ENCODE measurements at places on chromosomes 7 and 10.

DNA sequence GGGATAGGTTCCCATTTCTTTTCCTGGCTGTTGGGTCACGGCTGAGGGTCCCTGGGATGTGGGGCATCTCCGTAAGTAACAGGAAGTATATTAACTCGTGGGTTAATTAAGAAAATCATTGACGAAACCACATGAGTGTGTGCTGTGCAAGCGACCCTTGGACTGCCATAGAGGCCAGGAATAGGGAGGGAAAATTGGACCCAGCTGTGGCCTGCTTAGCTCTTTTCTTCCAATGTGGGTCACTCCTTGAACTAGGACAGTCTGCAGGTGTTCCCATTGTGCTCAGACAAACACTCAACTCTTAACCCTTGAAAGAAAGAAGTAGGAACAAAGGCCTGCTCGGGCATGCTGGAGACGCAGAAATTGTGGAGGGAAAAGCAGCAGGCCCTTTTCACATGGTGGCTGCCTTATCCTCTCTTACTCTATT lies 25.6 kb upstream of the PLEKHA1 start:
- peak; percentile 65 for DNase-seq

DNA sequence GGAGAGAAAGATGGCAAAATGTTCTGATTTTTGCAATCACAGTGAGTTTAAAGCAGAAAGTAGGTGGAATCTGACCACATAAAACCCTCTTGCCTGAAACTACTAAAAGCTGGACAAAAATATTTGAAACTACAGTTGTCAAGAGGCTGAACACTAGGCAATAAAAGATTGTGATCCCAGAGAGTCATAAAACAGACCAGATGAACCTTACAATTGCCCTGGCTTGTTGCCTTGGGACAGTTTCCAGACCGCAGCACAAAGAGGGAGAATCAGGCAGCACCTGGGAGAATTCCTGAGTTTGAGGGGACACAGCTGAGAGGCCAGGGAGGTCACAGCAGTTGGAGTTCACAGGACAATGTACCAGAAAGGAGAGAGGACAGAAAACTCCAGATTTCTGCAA lies 107.3 kb upstream of the NANOS1 start:
- DNase-seq = no peak

- no peak for DNase-seq
These were observed 10.0 kb downstream of the KLF6 start for GRCh38 chr10:3774814-3775695.

- no peak for DNase-seq
These were observed 132.7 kb downstream of the CNTNAP2 start for GRCh38 chr7:146249272-146249671.

DNA sequence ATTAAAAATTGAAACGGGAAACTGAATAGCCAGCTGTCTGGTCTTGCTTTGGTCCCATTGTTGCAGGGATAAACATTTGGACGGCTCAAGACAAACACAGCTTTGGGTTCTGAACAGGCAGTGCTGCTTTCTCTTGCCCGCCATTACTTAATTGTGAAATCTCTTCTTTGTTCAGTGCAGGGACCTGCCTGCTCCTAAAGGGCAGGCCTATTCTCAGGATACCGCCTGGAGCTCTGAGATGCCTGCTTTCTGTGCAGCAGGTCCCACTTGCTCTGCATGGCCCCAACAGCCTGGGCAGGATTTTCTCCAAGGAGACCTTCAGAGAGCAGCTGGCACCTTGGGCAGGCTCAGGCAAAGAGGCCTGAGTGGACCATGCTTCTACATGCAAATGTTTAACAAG lies 237.6 kb downstream of the KCNMA1 start:
- DNase-seq = no peak

DNA sequence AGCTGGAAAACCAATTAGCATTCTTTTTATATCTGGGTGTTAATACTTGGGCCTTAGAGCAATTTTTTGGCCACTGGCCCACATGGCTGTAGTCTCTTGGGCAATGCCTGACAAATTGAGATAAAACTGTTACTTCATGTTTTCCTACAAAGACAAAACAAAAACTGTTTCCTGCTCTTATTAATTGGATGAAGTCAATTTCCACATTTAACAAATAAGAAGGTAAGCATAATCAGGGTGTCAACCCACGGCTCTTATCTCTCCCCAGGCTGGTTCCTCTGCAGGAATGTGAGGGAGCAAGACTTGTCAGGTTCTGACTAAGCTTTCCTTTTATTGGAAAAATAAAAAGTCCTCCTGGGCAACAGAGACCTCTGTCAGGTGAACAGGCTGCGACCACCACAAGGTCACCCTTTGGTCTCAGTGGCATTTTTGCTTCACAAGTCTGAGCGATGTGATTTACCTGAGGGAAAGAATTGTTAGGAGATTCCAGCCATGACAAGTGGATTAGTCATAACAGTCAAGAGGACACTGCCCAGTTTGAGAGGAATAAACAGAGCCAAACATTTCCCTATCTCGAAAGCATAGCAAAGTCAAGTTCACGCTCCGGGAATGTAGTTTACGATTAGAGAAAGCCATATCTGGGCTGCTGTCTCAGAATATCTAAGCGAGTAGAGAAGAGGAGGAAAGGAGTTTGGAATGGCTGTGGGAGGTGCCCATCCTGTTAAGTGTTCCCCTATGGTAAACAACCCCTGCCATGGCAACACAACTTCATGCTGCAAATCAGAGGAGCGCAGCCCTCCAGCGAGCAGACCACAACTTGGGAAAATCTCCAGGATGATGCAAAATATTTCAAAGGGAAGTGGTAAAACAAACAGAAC lies 144.4 kb downstream of the TES start:
- DNase-seq = no peak

GRCh38 chr7:122556219-122556618 lies 142.7 kb downstream of the RNF133 start:
- no peak for DNase-seq

DNA sequence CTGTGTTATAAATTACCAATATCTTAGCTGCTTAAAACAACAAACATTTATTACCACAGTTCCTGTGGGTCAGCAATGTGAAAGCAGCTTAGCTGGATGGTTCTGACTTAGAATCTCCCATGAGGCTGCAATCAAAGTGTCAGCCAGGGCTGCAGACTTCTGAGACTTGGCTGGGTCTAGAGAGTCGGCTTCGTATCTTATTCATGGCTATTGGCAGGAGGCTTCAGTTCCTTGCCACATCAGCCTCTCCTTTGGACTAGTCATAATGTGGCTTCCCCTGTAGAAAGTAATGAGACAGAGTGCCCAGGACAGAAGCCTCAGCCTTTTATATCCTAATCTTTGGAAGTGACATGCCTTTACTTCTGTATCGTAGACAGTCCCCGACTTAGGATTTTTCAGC lies 27.3 kb downstream of the RALA start:
- DNase-seq = no peak

GRCh38 chr7:101903515-101903868 lies 86.1 kb downstream of the CUX1 start:
- DNase-seq = no peak

DNA sequence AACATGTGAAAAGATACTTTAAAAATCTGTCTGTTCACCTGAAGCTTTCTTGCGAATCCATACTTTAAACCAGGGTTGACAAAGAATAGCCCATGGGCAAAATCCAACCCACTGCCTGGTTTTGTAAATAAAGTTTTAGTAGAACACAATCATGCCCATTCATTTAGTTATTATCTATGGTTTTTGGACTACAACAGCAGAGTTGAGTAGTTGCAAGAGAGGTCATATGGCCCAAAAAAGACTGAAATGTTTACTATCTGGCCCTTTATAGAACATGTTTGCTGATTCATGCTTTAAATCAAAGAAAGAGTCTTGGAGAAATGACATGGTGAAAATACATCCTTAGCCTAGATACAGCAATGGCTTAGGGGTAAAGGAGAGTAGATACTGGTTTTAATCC lies 356.2 kb downstream of the RNLS start:
- DNase-seq = no peak

GRCh38 chr7:150357270-150357669 lies 11.4 kb upstream of the REPIN1 start:
- DNase-seq = no peak

DNA sequence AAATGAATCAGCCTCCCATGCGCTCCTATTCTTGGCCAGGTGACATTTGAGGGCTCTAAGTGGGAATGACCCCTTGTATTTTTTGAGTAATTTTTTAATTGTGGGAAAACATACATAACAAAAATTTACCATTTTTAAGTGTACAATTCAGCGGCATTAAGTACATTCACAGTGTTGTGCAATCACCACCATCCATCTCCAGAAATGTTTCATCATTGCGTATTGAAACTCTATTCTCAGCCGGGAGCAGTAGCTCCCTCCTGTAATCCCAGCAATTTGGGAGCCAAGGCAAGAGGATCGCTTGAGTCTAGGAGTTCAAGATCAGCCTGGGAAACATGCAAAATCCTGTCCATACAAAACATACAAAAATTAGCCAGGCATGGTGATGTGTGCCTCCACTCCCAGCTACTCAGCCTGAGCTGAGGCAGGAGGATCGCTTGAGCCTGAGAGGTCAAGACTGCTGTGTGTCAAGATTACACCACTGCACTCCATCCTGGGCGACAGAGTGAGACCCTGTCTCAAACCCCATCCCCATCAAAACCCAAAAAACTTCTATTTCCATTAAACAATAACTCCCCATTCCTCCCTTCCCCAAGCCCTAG lies 2.5 kb downstream of the ANTXRL start:
- no peak for DNase-seq

DNA sequence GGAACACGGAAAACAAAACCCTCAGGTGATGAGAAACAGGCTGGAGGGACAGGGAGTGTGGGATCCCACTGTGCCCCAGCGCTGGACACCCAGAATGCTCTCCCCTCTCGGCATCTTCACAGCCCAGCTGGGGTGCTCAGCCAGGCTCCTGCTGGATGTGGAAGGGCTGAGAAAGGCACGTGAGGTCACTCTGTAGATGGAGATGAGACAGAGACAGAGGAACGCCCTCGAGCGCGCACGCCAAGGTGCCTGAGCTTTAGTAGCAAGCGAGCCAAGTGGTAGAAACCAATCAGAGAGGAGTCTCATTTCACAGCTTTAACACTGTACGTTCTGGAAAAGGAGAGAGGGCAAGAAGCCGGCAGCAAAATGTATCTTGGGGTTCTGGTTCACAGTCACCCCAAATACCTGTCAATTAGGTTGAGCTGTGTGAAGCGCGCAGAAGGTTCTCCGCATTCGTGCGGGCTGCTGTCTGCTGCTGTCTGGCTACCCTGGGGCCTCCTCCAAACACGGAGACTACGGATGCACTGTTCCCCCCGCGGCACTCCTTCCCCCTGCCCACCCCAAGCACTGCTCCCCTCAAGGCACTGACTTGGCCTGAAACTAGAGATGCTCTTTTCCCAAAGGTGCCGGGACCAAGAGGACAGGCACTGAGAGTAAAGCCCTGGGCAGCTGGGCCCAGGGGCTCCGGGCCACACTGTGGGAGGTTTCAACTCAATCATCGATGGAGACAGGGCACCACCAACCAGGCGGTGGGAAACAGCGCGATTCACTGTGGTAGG lies 91.4 kb downstream of the ZRANB1 start:
- DNase-seq = no peak

DNA sequence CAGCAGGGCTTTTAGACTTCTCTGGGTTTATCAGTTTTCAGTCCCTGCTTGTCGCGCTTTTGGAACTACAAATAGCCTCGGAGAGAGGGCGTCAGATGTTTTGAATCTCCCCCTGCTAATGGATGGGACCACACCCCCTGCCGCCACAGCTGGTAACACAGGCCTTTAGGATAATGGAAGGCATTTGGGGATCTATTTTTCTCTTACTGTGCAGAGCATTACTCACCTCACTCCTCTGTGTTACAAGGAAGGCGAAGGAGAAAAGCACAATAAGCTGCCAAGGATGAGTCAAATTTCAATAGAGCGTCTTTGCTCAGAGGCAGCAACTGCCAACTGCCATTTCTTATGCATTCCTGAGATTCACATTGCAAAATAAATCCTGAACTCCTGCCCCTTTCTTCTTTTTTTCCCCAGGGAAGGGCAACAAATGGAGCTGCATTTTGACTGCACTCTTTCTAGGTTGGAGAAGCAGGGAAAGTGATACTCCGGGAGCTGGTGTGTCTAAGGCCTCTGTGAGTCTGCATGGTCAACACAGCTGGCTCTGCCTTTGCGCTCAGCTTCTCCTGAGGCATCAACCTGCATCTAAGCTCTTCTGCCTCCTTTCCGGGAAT lies 31.5 kb upstream of the SMNDC1 start:
- peak; percentile 58 for DNase-seq

DNA sequence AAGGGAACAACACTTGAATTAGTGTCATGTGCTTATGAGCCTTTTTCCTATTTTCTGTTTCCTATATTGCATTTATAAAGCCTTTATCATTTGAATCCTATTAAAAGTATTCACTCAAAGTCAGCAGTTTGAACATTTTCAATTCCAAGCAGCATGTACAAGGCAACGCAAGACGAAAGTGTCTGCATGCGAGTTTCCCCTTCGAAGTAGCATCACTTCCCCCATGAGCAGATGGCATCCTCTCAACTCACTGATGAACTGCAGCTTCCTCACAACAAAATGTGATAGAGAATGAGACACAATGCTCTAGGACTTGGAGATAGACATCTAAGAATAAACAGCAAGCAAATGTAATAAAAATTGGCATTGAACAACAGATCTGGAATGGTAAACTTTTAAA lies 270.7 kb downstream of the PRPF18 start:
- DNase-seq = no peak

DNA sequence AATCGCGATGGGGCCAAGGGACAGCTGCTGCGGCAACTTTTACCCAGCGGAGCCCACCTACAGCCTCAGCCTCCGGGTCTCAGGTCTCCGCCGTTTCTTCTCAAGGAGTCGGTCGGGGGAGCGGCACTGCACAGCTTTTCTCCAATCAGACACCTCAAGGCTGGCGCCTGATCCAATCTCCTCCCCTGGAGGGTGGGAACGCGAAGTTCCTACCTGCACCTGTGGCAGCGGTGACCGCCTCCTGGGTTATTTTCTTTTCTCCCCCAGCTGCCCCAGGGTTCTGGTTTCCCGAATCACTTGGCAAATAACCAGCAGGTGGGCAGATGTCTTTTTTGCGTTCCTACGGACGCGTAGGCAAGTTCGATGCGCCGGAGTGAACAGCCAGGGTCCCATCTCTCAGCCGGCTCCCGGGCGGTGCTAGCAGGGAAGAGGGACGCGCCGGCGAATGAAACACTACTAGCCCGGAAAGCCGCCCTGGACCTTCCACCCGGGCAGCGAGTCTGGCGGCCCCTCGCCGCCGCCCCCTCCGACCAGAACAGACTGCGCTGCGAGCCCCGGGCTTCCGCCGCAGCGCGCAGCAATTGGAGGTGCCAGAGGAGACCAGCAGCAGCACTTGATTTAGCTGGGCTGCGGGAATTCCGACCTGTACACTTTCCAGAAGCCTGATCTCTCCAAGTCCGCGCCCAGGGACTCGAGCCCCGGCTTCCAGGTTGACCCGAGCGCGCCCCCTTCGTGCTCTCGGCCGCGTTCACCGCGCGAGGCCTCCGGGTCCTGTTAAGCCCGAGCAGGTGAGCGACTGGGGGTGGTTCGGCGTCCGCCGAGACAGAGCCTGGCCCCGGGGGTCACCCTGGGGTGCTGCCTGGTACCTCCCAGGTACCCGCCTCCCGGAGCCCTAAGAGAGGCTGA lies at the start of gene PRR15:
TSS of gene PRR15 (plus strand) at position 246 of the 906 bp plus-strand sequence. CDS start 2,495 bp downstream, outside the sequence.
- no peak for DNase-seq
